Vagina (tissue), 2 donors: ENCODE measurements at places on chromosomes 16 and 17. TPM values are rescaled to one million over a fixed set of nuclear protein-coding genes. Genes with fewer than 3 reads are reported as not detected.

GRCh38 chr16:85153656-85154091, 41.4 kb upstream of the CIBAR2 start:
- no peak for DNase-seq

DNA sequence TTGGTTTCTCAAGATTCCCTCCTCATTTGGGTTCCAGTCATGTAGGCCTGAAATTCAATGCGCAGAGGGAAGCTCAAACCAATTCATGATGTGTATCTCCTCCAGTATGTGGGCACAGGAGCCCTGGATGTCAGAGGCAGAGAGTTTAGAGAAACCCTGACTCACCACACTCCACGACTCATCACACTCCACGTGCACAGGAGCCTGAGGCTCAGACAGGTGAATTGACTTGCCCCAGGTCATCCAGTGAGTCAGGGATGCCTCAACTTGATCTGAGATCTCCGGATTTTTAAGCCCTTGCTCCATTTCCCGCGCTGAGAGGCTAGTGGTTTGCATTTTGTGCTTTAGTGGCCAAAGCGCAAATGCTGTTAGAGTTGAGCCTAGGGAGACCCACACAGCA, 183.9 kb downstream of the HAPSTR1 start:
- no peak for DNase-seq

- DNase-seq = no peak
Observed at GRCh38 chr17:59542960-59543635, 22.3 kb upstream of the DHX40 start.

DNA sequence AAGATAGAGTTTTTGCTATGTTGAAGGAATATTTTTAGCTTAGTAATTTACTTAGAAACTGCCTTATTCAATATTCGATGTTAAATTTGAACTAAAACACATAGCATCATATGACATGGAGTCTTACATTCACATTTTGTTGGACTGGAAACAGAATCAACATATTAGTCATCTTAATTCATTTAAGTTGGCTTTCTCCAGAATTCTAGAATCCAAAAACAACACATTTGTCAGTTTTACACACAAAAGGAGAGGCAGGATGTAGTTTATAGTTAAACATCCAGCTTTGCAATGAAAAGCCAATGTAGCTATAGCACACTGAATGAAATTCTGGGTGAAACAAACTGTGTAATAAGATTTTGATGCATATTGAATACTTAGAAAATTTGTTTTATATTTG, 43.3 kb downstream of the WWOX start:
- DNase-seq = no peak

DNA sequence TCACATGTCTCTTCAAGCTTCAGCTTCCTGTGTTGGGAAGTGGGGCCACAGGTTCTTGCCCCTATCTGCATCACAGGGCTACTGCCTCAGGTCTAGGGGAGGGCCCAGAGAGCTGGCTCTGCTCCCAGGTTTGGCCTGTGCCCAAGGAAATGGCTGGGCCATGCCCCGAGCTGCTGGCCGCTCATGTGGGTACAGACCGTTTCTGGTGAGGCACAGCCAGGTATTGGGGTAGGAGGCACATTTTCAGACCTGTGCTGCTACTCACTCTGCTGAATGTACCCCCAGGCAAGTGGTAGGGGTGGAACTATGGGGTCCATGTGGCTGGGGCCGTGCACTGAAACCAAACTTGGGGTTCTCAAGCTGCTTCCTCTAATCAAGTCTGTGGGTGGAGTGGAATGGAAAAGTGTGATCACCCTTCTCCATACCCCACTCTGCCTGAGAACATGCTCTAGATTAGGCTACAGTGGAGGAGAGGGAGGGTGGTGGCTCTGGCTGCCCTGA, 4.6 kb downstream of the GAS2L2 start:
- no peak for DNase-seq

GRCh38 chr17:70608193-70608592, 438.9 kb downstream of the KCNJ2 start:
- no peak for DNase-seq

DNA sequence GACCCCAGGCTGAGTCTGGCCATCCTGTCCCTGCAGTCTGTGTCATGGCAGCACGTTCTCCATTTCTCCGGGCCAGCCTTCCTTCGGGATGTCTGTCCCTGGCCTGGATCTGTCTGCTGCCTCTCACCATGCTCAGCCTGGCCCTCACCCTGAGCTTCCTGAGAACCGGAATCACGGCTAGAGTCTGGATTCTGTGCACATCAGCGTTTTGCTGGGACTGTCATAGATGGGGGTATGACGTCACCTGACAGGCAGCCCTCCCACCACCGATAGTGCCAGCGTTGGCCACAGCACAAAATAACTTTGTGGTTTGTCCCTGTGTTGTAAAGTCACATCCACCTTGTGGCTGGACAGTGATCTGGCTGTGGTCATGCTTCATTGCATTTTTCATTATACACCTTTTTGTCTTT, 59.2 kb downstream of the B9D1 start:
- DNase-seq = no peak

DNA sequence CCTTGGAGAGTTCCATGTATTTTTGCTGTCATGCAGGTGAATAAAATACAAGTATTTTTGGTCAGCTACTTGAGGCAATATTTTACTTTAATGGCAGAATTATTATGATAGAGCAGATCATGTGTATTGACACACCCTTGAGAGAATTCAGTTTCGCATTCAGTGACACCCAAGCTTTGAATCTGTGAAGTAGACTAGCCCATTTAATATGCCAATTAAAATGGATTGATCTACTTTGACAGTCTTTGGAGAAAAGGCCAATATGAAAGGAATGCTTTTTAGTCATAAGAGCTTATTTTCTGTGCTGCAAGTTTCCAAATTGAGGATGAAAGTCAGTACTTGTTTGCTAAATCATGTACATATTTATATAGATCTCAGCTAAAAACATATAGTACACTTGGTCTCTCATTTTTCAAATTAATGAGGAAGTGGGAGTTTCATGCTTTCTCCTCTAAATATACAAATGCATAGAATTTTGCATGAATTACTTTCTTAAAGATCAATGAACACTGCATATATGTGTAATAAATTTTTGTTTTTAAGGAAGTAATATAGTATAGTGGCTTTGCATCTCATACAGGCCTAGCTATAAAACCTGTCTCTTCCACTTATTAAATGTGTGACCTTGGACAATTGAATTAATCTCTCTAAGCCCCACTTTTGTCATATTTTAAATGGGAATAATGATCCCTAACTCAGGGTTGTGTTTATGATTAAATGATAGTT, 161.5 kb downstream of the PHKB start:
- no peak for DNase-seq

DNA sequence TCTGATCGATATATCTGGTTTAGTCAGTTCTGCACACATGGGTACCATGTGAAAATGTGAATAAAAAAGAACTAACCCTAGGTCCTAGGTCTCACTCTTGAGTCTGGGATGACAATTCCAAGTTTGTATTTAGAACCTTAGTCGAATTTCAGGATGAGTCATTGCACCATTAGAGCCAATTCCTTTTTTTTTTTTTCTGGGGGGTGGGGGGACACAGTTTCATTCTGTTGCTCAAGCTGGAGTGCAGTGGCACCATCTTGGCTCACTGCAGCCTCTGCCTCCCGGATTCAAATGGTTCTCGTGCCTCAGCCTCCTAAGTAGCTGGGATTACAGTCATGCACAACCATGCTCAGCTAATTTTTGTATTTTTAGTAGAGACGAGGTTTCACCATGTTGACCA, 41.6 kb downstream of the SPAG9 start:
- DNase-seq = no peak

DNA sequence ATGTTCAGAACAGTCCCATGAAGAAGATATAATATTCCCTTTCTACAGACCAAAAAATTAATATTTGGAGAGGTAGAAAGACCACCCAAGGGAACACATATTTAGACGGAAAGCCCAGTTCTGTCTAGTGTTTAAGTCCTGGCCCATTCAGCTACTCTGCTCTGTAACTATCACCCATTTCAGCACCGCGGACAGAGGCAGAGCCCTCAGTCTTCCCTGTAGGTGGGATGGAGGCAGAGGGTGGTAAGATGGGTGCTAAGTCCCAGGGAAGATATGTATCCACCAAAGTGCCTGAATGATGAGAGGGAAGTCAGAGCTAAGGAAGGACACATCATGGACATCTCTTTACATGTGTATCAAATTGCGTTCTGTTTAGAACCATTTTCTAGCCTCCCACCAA, 27.8 kb upstream of the C16orf78 start:
- DNase-seq = no peak

DNA sequence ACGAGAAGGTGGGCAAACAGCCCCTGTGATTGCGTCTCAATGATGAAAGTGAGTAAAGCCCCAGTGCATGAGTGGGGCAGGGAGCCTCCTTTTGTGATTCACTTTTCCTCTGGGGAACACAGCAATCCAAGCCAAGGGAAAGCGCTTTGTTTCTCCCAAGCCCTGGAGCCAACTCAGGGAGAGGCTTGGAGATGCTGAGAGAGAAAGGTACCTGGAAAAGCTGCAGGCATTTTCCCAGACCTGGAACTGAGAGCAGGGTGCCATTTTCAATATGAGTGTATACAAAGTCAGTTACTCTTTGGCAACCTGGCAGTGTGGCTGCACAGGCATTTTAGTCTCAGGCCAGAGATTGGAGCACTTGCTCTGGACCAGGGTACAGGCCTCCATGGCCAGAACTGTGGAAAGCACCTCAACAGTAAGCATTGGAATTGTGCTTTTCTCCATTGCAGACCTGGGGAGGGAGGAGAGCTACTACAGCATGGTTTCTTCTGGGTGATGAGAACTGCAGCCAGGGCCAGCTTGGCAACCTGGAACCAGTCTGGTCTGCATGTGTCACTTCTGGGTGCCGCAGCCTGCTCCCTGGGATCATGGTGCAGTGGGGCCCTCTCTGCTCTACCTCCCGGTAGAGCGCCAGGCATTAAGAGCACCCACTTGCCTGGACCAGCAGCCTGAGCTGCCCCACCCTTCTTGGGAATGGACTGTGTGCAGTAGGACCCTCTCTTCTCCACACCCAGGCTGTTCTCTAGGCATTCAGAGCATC, 89.0 kb upstream of the CDH5 start:
- DNase-seq = peak; percentile 71

- no peak for DNase-seq
Observed at GRCh38 chr16:50692999-50693781, at the start of gene NOD2. NOD2 (plus strand) TSS chr16:50693606; CDS start chr16:50699496, 5,890 bp downstream.

- no peak for DNase-seq
Observed at GRCh38 chr16:23301251-23302044, 654 bp upstream of the SCNN1B start.

DNA sequence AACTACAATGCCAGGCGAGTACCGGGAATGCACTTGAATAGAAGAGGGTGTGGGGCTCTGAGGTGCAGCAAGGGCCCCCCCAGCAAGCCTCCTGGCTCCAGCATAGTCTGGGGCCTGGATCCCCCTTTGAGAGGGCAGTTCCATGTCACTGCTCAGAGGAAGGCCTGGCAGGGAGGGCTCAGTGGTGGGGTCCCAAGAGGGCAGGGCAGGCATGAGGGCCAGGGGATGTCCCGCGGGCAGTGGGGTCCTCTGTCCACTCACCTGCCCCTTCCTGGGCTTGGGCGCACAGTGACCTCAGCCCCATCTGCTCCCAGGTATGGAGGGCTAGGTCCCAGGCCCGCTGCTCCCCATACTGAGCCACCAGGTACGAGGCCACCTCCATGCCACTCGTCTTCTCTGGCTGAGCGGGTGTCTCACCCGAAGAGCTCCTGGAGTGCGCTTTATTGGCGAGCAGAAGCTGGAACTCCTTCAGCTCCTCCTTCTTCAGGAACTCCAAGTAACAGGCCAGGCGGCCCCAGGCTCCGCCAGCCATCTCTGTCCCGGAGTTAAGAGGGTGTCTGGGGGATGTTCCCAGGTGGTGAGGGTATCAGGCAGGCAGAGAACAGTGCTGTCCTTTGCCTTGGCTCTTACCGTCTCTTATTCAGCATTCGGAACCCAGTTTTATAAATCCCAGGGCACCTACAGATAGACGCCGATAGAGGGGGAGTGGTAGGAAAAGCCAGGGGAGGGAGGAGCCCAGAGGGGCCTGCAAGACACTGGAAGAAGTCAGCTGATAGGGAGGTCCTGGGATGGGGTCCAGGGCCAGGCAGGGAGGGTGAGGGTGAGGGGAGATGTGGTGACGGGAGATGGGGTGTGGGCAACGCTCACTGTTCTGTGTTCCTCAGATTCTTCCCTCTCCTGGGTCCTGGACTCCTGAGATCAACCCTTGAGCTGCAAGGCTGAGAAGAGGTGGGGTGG, 605 bp downstream of the NLRP1 start:
- no peak for DNase-seq

DNA sequence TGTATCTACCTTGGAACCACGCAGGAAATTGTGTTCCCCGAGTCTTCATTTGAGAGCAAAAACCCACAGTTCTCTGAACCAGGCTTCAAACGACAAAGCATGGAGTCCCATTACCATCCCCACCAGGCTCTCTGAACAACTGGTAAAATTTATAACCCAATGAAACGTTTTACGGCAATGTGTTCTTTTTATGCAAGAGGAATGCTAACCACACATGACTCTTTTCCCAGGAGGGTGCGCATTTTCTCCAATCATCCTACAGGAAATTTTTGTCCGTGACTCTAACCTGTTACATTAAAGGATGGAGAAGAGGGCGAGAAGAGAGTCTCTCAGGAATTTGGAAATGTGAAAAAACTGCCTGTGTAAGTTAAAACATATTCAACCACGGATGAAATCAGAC, 17.8 kb downstream of the STX8 start:
- no peak for DNase-seq

DNA sequence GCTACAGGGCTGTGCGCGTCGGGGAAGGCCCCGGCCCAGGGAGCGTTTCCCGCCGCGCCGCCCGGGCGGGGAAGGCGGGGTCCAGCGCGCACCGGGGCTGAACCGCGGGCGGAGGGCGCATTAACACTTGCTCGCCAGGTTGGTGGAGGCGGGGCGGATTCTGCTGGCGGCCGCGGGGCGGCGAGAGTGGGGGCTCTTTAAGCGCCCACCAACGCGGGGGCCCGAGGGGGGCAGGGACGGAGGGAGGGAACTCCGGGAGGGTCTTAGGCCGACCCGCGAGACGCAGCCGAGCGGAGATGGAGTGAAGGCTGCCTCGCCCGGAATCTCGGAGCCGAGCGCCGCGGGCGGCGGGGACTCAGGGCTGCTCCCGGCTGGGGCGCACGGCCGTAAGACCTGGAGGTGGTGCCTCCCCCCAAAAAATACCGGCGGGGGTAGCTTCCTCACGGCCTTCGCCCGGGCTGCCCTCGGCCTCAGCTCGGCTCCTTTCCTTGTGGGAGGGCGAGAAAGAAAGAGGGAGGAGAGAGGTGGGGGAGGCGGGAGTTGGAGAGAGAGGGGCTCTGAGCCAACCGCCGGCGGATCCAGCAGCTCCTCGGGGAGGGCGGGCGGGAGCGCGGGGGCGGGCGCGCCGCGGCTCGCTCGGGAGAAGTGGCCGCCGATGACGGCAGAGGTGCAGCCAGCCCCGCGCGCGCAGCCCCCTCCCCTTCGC, 415 bp upstream of the FOXF1 start:
- no peak for DNase-seq

- no peak for DNase-seq
Observed at GRCh38 chr16:3063625-3064386, 1.6 kb upstream of the IL32 start.

HOXB6 gene
- total RNA-seq = 1.2 TPM

YPEL3 gene
- 116 TPM for total RNA-seq

CCDC92B gene
- 0.25 TPM for total RNA-seq

CLCN7 gene
- 49.8 TPM for total RNA-seq
